ENCODE measurements at places on chromosomes 7 and 10.

DNA sequence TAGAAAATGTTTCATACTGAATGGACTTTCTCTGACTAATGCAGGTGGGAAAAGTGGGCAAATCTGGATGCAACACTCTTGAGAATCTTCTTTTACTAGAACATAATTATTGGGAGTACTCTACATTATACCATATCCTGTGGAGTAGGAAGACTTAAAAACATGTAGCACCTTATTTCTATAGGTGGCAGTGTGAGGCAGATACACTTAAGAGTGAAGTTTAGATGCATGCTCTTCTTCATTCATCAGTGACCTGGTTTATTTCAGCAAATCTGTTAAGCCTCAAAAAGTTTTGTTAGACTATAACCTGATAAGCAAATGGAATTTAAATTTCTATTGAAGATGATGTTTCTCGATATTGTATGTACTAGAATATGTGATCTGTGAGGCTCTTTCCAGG, 1087.1 kb upstream of the LRRN3 start:
- DNase-seq = no peak

DNA sequence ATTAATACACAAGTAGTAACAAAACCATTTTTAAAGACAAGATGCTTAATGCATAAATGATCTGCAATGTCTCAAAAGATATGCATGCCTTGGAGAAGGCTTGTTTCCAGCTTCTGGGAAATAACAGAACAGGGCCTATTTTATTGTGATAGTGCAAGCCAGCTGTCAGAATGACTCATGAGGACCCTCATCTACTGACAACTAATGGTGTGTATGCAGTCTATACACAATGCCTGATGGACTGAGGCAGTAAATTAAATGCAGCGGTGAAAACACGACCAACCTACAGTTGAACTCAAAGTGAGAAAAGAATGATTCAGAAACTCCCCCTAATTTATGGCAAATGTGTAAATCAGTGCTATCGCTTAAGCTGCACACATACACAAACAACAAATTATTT, 46.3 kb downstream of the VPS41 start:
- no peak for DNase-seq

- no peak for DNase-seq
Measured at GRCh38 chr7:113367041-113367586, 248.8 kb upstream of the SMIM30 start.

GRCh38 chr7:43408981-43409380, 173.9 kb upstream of the STK17A start:
- no peak for DNase-seq

- no peak for DNase-seq
Measured at GRCh38 chr10:112280205-112280921, 2.8 kb upstream of the TECTB start.

GRCh38 chr7:123660514-123661354, 5.1 kb downstream of the LMOD2 start:
- no peak for DNase-seq

GRCh38 chr7:163971-164881, 28.1 kb upstream of the FAM20C start:
- DNase-seq = no peak

- DNase-seq = no peak
Measured at GRCh38 chr10:133030781-133031180, 56.9 kb upstream of the ADGRA1 start.

GRCh38 chr10:128165536-128165935, 39.3 kb upstream of the MKI67 start:
- no peak for DNase-seq

- DNase-seq = no peak
Measured at GRCh38 chr7:28749638-28750037, 208.5 kb downstream of the TRIL start.

DNA sequence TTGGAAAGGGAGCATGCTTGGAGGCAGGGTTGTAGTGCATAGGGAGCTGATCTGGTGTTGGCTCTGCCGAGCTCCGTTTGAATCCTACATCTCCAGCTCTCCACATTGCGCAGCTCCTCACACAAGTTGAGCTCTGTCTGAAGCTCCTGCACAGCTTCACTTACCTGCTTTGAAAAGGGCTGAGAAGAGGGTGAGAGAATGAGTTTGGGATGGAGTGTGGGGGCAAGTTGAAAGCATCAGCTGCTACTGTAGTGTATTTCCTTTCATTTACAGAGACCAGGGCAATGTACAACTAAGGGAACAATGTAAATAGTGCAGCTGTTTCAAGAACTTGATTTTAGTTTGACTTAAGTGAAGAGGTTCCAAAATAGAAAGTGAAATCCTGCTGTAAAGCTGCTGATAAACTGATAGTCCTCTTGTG, 88.5 kb downstream of the VTI1A start:
- no peak for DNase-seq

Measured in activated CD4-positive, alpha-beta T cell treated with anti-CD3 and anti-CD28 coated beads for 24 hours (primary cell).